SK-N-MC (cell line): ENCODE measurements at places on chromosomes 11 and 22.

GRCh38 chr11:123438131-123438627 is 8.1 kb downstream of the GRAMD1B start:
- DNase-seq = no peak

DNA sequence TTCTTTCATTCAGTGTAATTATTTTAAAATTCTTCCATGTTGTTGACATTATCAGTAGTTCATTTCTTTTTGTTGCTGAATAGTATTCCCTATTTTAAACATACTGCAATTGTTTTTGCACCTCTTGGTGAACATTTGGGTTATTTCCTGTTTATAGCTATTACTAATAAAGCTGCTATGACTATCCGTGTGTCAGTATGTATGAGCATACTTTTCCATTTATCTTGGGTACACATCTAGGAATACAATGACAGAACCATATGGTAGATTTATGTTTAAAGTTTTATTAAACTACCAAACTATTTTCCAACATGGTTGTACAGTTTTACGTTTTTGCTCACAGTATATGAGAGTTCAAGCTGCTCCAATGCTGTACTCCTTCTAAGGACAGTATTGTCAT is 22.0 kb upstream of the FIBIN start:
- no peak for DNase-seq

DNA sequence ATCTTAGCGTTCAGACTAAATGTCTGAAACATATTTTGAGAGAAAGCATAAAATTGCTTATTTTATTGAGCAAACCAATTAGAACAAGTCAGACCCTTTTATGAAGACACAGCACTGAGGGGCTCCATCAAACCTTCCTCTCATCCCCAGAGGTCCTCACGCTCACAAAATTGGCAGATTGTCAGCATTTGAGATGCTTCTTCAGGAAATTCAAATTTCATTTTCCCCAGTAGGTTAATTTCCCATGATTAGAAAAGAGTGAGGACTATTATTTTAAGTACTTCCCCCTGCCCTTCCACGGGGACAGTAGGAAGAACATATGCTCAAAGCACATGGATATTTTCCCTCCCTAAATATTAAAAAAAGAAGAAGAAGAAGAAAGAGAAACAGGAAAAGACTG is 851.8 kb downstream of the BRD1 start:
- DNase-seq = peak; percentile 60

DNA sequence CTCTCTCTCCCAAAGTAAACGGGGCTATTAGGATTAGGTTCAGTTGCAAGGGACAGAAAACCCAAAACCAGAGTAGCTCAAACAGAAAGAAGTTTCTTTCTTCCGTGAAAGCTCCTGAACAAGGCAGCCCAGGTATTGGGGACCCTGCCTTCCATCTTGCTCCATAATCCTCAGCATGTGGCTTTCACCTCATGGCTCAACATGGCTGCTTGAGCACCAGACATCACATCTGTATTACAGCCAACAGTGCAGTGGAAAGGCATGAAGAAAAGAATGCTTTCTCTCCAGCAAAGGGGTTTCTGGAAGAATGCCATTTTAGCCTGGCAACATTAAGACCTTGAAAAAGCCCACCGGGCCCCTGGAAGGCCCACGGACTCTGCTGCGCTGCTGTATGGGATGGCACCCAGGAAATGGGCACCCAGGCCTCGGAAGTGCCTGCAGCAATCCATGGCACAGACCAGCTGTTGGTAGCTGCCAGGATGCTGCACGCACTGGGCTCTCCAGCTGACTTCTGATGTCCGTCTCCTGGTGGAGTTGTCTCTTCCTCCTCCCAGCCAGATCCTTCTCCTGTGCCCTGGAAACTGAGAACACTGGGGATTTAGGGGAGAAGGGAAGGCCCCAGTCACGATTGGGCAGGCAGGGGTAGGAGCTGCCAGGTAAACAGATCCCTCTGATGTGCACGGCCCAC is 22.6 kb downstream of the PDGFB start:
- DNase-seq = no peak

- no peak for DNase-seq
Measured at GRCh38 chr11:13064593-13064992, 55.5 kb downstream of the RASSF10 start.

GRCh38 chr22:44329179-44329796 is 16.5 kb upstream of the SHISAL1 start:
- no peak for DNase-seq

DNA sequence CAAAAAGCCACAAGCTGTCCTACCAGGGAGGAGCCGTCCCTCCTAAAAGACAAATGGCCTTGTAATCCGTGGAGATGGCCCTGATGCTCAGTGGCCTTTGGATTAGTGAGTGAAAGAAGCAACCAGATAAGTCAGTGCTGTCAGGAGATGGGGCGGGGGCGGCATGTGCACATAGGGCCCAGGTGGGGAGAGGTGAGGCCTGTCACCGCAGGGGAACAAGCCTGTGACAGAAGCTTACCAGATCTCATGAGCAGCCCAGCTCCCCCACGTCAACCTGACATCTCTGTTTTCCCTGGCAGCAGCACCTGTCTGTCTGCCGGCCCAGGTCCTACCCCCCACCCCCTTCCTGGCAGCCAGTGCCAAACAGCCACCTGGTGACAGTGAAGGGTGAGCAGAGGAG is 162.6 kb downstream of the BUD13 start:
- no peak for DNase-seq

DNA sequence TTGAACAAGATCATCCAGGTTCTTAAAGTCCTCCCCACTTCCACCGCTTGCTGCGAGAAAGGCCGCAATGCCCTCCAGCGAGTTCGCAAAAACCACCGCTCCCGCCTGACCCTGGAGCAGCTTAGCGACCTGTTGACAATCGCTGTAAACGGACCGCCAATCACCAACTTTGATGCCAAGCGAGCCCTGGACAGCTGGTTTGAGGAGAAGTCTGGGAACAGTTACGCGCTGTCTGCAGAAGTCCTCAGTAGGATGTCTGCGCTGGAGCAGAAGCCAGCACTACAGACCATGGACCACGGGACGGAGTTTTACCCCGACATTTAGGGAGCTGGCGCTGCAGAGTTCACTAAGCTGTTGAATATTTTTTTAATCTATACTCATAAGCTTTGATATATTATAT is 58.3 kb downstream of the SYT13 start:
- DNase-seq = no peak

DNA sequence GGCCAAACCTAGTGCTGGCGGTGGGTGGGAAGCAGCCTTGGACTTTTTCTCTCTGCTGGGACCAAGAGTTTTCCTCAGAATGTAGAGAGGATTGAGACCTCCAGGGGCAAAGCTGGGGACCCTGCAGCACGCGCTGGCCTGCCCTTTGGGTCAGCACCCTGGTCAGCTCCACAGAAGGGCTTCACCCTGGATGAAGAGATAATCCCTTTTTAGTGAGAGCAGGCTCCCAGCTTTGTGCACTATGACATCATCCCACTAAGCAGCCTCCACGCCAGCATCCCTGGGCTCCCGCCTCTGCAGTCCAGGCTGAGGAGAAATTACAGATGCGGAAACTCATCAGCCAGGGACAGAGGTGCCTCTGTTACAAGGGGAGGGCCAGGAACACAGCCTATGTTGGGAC is 23.5 kb downstream of the DRICH1 start:
- DNase-seq = no peak

GRCh38 chr11:93905384-93905783 is 55.0 kb upstream of the VSTM5 start:
- DNase-seq = no peak

- no peak for DNase-seq
Measured at GRCh38 chr11:2109541-2110019, 29.6 kb downstream of the IGF2 start.

- DNase-seq = no peak
Measured at GRCh38 chr22:42630901-42631602, 9.3 kb downstream of the ATP5MGL start.

- no peak for DNase-seq
Measured at GRCh38 chr11:128716661-128717210, 22.9 kb downstream of the FLI1 start.

GRCh38 chr11:73716153-73717056 is 44.5 kb downstream of the RAB6A start:
- DNase-seq = no peak

DNA sequence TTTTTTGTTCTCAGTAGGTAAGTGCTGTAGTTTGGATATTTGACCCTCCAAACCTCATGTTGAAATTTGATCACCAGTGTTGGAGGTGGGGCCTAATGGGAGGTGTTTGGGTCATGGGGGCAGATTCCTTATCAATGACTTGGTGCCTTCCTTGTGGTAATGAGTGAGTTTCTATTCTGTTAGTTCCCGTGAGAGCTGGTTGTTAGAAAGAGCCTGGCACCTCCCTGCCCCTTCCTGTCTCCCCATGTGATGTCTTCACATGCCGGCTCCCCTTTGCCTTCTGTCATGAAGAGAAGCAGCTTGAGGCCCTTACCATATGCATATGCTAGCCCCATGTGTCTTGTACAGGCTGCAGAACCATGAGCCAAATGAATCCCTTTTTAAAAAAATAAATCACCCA is 138.3 kb downstream of the TMEM135 start:
- no peak for DNase-seq
